ENCODE measurements at places on chromosomes 4 and X. TPM values are rescaled to one million over a fixed set of nuclear protein-coding genes. Genes with fewer than 3 reads are reported as not detected.

GRCh38 chrX:53268173-53268572, 13.2 kb downstream of the IQSEC2 start:
- no peak for DNase-seq

DNA sequence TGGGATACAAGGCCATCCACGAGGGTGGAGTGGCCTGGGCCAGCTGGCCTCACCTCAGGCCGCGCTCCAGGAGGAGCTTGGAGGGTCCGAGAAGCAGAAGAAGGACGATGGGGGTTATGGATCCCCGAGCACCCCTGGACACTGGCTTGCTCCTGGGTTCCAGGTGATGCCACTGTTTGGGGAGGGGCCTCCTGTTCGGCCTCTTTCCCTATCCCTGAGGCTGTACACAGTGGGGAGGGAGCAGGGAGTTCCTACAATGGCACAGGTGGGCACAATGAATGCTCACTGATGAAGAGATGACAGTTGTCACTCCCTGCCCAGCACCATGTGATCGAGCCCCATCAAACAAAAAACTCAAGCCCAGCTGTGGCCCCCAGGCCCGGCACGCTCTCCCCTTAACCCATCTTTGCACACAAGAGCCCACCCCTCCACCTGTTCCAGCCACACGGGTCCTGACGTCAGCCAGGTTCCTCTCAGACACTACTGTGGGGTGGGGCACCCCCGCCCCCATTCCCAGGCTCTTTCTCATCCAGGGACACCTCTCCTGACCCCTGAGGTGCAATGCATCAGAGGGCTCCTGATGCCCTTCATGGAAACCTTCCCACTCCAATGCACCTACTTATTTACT, 70.3 kb downstream of the WFS1 start:
- no peak for DNase-seq

DNA sequence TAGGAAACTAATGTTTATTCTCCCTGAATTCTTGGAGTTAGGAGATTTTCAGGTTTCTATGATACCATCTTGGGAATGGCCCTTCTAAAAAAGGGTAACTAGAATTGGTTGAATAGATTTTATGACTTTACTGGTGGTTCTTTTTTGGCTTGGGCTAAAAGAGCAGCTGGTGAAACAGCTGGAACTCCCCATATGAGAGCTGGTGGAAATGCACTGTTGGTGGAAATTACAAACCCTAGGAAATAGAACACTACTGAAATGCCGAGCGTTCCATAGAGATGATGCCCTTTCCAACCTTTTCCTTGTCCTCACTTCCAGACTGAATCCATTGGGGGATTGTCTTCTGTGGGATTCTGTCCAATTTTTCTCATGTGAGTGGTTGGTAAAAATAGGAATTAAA, 139.5 kb downstream of the STIM2 start:
- no peak for DNase-seq

- DNase-seq, result no peak
Measured at GRCh38 chr4:159413306-159413943, 310.5 kb downstream of the RAPGEF2 start.

Gene SLC9B1
- total RNA-seq, result 0.10 TPM

Gene TMEM175
- total RNA-seq, result 27.5 TPM

Gene ADH7
- not detected for total RNA-seq
